Amygdala (tissue), 56 donors: ENCODE measurements at places on chromosomes 4 and X.

DNA sequence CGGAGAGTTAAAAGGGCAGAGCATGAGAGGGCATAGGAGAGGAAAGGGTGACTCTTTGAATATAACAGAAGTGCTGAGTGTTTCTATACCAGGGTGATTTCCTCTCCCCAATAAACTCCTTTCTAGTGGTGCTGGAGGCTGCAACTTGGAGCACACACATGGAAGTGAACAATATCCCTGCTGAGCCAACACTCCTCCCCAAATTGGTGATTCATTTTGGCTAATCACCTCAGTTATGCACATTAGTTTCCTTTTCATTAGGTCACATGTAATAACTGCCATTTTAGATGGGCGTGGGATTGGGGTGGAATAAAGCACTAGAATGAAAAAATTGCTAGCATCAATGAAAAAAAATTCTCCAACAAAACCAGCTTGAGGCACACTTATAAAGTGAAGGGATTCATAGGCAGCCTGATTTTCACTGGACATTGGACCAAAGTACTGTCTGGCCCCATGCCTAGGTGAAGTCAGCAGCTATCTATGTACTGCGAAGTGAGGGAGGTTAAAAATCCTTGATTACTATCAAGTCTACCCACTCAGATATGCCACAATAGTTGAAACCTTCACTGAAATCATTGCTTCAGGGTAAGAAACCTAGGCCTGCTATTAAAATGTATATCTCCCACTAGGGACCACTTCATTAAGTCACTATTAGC is 174.0 kb downstream of the GLUD2 start:
- DNase-seq, result no peak

DNA sequence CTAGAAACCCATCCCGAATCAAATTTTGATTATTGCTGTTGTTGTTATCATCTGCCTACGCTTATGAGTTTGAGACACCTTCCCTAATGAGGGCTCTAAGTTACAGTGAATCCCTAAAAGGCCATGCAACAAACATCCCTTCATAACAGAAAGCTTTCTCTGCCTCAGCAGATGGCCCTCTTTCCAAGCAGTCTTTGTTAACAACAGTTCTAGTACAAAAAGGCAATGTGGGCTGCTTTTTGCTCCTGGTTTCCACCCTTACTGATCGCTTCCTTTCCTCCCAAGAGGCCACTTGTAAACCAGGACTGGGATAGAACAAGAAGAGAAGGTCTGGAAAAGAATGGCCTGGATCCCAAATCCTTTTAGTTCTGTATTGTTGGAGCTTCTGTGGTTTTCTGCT is 24.2 kb downstream of the GPC4 start:
- DNase-seq, result no peak

DNA sequence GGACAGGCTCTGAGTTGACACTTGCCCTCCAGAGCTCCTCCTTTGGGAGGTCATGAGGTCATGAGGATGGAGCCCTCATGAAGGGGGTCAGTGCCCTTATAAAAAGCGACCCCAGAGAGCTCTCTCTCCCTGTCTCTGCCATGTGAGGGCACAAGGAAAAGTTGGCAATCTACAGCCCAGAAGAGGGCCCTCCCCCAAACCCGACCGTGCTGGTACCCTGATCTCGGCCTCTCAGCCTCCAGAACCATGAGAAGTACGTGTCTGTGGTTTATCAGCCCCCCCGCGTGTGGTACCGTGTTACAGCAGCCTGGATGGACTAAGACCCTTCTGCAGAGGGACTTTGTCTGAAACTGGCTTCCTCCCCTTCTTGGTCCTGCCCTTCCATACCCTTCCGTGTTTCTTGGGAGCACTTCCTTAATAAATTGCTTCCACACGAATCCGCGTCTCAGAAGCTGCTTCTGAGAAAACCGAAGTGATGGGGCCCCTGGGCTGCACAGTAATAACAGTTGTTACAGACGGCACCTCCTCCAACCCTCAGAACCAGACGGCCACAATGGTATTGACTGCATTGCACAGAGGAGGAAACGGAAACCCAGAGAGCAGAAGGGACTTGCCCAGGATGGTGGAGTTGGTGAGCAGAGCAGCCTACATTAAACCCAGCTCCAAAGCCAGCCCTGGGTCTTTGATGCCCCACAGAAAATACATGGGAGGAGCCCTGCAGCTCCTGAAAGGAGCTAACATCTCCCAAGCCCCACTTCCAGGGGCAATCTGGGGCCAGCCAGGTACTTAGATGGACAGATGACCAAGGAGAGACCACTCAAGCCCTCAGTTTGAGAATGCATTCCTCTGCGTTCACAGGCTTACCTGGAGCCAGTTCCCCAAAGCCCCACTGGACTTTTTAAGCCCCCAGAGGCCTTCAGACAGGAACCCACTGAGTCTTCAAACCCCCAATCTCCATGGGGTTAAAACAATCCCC is 242.7 kb downstream of the BCOR start:
- no peak for DNase-seq

DNA sequence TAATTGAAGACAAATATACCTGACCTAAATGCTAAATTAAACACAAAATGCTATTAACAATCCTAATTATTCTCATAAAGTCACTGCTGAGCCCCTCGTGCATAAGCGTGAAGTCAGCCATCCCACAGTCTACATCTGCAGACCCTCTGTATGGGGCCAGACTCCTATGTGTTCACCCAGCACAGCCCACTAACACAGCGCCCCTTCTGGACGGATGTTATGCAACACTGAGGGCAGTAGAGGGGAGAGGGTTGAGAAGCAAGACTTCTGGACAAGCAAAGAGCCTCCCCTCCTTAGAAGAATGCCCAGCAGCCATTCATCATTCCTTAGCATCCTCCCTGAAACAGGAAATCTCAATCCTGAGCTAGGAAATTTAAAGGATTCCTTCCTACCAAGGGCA is 7.9 kb downstream of the TRPC3 start:
- no peak for DNase-seq

GRCh38 chrX:149032449-149032848 is 472.7 kb downstream of the IDS start:
- DNase-seq, result no peak

GRCh38 chrX:57821703-57822387 is 88.4 kb downstream of the ZXDA start:
- no peak for DNase-seq
